ENCODE measurements at places on chromosomes 7 and 10.

- no peak for DNase-seq
Measured at GRCh38 chr10:91664426-91664825, 31.6 kb upstream of the PPP1R3C start.

- DNase-seq: no peak
Measured at GRCh38 chr10:46516660-46517416, 39.6 kb downstream of the GPRIN2 start.

GRCh38 chr7:26704786-26705185 lies 159.6 kb downstream of the SKAP2 start:
- no peak for DNase-seq

GRCh38 chr7:29274146-29275017 lies 79.8 kb downstream of the CHN2 start:
- DNase-seq: no peak

DNA sequence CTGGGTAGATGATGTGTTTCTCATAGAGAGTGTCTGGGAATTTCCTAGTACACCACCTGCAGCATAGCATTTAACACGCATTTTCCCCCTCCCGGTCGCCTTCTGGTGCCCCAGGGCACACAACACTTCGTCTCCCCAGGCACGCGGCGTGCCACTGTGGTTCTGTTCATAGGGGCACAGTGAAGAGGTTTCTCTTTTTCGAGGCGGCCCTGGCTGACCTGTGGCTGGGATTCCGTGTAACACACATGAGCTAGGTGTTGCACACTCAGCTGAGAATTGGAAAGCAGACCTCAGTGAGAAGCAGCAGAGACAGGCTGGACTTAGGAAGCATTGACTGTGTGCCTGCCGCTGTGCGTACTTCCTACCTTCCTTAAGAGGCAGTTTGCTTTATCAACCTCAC lies 214.3 kb upstream of the SHH start:
- DNase-seq: no peak

DNA sequence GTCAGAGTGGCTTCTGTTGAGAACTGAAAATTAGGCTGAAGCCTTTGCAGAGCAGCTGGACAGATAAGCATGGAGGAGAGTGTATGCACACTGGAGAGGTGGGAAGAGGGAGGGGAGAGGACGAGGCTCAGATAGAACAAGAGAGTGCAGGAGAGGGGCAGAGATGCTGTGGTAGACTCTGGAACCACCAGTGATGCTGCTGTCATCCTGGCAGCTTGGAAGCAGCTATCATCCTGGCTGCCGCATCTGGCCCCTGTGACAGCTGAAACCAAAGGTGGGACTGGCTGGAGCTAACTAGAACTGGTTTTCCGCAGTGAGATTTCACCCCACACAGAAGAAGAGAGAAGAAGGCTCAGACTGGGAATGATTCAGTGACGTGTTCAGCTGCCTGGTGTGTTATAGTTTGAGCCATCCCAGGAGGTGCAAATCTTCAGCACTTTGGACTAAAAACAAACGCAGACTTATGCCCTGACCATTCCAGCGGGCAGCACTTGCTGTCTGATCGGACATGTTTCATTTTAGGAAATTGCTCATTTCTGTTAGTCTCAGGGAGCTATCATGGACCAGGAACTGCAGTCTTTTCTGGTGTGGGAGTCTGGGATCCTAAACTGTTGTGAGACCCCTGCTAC lies 38.4 kb downstream of the EEPD1 start:
- DNase-seq: no peak

DNA sequence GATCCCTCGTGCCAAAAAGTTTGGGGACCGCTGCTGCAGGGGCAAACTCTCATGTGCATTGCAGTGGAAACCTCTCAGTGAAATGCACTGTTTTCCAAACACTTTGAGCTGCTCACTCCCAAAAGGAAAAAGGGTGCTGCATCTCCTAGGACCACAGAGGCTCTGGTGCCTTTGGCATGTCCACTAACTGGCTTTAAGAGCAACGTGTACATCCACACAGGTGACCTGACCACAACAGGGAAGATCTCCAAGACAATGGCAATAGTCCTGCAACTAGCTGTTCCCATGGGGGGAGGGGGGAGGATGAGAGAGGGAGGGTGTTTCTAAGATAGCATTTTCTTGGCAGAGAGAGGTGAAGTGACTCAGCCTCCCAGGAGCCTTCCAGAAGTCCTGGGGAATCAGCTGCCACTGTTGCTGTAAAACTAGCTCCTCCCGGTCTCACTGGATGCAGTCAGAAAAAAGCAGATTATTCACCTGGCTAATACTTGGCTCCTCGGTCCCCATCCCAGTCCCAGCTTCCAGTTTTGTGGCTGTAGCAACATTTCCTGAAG lies 181.7 kb downstream of the HECW1 start:
- DNase-seq: no peak

DNA sequence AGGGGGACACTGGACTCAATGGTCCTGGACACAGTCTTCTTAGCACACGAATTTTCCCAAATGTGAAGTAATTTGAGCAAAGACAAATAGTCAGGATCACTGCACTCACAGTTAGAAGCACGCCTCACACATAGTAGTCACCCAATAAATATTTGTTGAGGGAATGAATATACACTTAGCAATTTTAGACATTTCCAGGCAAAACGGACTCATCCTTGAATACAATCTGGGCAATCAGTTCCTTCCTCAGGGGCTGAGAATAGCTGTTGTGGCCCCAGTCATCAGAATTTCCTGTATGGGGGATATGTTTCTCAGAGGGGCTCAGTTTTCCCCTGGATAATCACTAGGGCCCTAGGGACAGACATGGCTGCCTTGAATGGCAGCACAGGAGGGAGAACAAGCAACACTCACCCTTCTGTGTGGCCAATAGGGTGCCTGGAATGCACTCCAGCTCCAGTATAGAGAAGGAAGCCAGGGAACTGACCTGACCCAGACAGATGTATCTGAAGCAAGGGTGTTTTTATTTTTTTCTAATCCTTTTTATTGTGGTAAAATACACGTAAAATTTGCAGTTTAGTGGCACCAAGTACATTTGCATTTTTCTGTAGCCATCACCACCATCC lies 282.7 kb upstream of the ZNF32 start:
- DNase-seq: no peak

- no peak for DNase-seq
Measured at GRCh38 chr10:35127289-35127891, 744 bp downstream of the CREM start.

All from caudate nucleus (tissue), 63 donors.